ENCODE measurements at places on chromosomes 11 and 22. TPM values are rescaled to one million over a fixed set of nuclear protein-coding genes. Genes with fewer than 3 reads are reported as not detected.

GRCh38 chr11:34065505-34066203 is 14.1 kb downstream of the CAPRIN1 start:
- no peak for DNase-seq
- H3K4me3 ChIP-seq: no peak overlapping the region
- no peaks in the 10 kb centered on the region for H3K27me3 ChIP-seq
- no peak overlapping the region for H3K27ac ChIP-seq
- peaks cover 9% of the 10 kb centered on the region for H3K4me1 ChIP-seq
- peaks cover 26% of the 10 kb centered on the region for H3K36me3 ChIP-seq

GRCh38 chr22:42855721-42856120 is 1.4 kb downstream of the ARFGAP3 start:
- no peaks in the 10 kb centered on the region for H3K36me3 ChIP-seq
- peak overlapping the region; percentile 98 for H3K27ac ChIP-seq
- DNase-seq: no peak
- H3K4me3 ChIP-seq: peak overlapping the region; percentile 93

- no peaks in the 10 kb centered on the region for H3K27me3 ChIP-seq
- no peak overlapping the region for H3K4me3 ChIP-seq
- DNase-seq: no peak
- H3K36me3 ChIP-seq: no peaks in the 10 kb centered on the region
- H3K4me1 ChIP-seq: peaks cover 16% of the 10 kb centered on the region
Observed at GRCh38 chr11:19802773-19803293, 90.2 kb downstream of the NAV2 start.

DNA sequence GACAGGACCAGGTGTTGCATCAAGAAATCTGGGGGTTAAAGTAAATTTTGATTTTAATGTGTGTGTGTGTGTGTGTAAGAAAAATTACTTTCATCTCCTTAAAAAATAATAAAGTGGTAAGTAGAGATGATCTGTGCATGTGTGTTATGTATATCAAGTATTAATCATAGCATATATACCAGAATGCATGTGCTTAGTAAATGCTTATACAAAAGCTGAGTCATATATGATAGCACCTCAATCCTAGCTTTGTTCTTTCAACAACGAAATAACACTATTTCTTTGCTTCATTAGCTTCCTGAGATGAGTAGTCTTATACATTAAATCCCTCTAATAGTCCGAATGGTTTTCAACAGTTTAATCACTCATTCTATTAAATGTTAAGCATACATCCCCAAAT is 899.6 kb upstream of the ANO3 start:
- H3K27me3 ChIP-seq: no peaks in the 10 kb centered on the region
- no peak for DNase-seq
- no peak overlapping the region for H3K27ac ChIP-seq
- H3K4me1 ChIP-seq: no peaks in the 10 kb centered on the region
- H3K36me3 ChIP-seq: no peaks in the 10 kb centered on the region
- no peak overlapping the region for H3K4me3 ChIP-seq

ACRV1 gene
- polyA plus RNA-seq: 0.27 TPM

ZNF280B gene
- polyA plus RNA-seq: 2.3 TPM

GRCh38 chr22:27580311-27580897 is 221.2 kb downstream of the MN1 start:
- H3K27ac ChIP-seq: no peak overlapping the region
- no peaks in the 10 kb centered on the region for H3K36me3 ChIP-seq
- no peak overlapping the region for H3K4me3 ChIP-seq
- no peak for DNase-seq
- peaks cover 3% of the 10 kb centered on the region for H3K4me1 ChIP-seq

FDXACB1 gene
- 3.2 TPM for polyA plus RNA-seq

- H3K27ac ChIP-seq: no peak overlapping the region
- no peak overlapping the region for H3K4me3 ChIP-seq
- H3K4me1 ChIP-seq: no peaks in the 10 kb centered on the region
- no peaks in the 10 kb centered on the region for H3K36me3 ChIP-seq
- H3K27me3 ChIP-seq: no peaks in the 10 kb centered on the region
- DNase-seq: no peak
Observed at GRCh38 chr11:97622795-97623194, 1233.0 kb downstream of the JRKL start.

- no peak for DNase-seq
- peaks cover 23% of the 10 kb centered on the region for H3K27me3 ChIP-seq
- H3K27ac ChIP-seq: no peak overlapping the region
- no peaks in the 10 kb centered on the region for H3K4me1 ChIP-seq
- H3K4me3 ChIP-seq: no peak overlapping the region
Observed at GRCh38 chr22:22151308-22151707, 93.3 kb upstream of the VPREB1 start.

DNA sequence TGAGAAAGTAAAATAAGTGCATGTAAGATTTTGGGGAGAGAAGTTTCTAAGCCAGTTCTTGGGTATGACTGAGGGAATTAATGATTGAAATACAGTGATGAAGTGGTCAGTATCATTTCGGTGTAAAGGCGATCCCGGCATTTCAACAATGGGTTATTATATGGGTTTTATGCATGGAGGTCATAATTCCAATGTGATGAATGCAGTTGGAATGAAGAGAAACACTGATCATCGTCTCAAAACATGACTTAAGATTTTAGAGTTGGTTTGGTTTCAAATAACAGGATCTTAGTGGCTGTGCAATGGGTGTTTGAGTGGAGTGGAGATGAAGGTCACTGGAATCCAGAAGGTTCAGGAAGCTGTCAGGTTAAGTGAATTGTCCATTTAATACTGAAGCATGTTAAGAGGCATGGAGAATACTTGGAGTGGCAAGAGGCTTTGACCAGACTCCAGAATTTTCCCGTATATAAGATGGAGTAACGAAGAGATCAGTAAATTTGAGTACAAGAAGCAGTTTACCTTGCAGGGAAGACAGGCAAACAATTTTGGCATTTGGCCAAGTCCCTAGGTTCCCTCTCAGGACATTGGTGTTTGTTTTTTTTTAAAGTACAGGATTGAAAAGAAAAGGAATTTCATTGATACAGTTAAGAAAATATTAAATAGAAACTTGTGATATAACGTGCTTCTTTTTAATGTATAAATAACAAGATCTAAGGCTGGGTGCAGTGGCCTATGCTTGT is 96.4 kb upstream of the BIRC3 start:
- H3K36me3 ChIP-seq: peaks cover 30% of the 10 kb centered on the region
- H3K4me3 ChIP-seq: no peak overlapping the region
- no peaks in the 10 kb centered on the region for H3K27me3 ChIP-seq
- H3K4me1 ChIP-seq: no peaks in the 10 kb centered on the region
- no peak overlapping the region for H3K27ac ChIP-seq
- no peak for DNase-seq

VSIG10L2 gene
- polyA plus RNA-seq: not detected

DNA sequence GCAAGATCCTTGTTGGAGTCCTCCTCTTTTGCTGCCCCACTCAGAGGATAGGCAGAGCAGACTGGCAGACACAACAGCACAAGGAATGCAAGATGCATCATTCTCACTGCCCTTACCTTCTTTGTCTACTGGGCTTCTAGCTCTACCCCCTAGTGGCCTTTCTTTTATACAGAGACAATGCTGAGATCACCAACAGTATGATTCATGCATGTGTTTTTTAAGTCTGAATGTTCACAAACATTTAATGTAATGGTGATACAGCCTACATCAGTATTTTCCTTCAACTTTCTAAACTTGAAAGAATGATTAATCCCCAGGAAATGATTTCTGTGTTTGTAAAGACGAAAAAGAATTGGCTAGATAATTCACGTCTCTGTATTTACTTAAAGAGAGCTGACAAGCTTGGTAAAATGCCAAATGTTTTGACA is at the start of gene MMP10:
Gene MMP10, minus strand, starts transcription at position 138 of the 428 bp plus-strand sequence. Its CDS starts 37 bp downstream, at position 101.
- H3K27me3 ChIP-seq: no peaks in the 10 kb centered on the region
- no peak within 1 kb of the TSS for H3K27ac ChIP-seq
- H3K4me1 ChIP-seq: no peaks in the 10 kb centered on the region
- H3K36me3 ChIP-seq: no peaks in the 10 kb centered on the region
- no peak for DNase-seq
- H3K4me3 ChIP-seq: no peak within 1 kb of the TSS

DNA sequence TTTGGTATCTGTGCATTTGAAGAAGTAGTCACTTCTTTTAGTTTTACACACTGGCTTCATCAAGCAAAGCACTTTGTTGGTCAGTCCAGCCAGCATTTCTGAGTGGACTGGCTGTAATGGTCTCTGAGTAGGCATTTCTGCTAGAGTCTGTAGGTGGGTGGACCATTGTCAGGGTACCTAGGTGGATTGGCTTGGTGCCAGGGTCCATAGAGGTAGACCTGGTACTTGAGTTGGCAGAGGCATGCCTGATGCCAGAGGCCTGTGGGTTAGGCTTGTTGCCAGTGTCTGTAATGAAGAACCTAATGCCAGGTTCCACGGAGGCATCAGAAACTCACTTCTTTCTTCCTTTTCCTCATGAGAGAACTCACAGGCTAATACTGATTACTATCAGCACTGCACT is 157.9 kb upstream of the C11orf87 start:
- no peaks in the 10 kb centered on the region for H3K4me1 ChIP-seq
- H3K27ac ChIP-seq: no peak overlapping the region
- H3K4me3 ChIP-seq: no peak overlapping the region
- no peaks in the 10 kb centered on the region for H3K36me3 ChIP-seq
- no peak for DNase-seq

DNA sequence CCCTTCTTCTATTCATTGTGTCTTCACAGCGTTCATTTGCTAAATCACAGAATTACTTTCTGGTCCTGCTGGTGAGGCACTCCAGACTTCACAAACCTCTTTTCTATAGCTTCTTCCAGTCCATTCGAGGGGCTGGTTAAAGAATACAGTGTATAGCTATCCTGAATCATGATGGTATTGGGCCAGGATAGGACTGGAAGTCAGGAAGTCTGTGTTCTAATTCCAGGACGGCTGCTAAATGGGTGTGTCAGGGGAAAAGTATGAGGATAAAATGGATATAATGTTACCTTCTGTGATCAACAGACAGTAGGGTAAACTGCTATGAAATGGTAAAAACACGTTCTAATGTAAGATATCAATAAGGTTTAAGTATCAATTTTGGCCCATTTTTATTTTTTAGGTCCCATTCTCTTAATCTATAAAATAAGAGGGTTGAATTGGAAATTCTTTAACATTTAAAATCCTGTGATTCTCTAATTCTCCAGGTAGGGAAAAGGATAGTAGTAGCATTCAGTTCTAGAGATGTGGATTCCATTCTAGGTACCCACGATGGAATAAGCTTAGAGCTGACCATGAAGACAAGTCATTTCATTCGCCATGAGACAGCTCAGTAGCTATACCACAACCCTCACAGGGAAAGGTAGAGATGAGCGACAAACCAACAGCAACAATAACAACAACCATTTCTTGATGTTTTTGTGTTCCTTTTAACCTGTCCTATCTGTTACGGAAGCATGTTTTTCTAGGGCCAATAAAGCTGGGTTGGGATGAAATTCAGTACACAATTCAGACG is 96.1 kb downstream of the SLC1A2 start:
- no peaks in the 10 kb centered on the region for H3K36me3 ChIP-seq
- no peak for DNase-seq
- no peaks in the 10 kb centered on the region for H3K4me1 ChIP-seq
- H3K4me3 ChIP-seq: no peak overlapping the region
- no peak overlapping the region for H3K27ac ChIP-seq
